Activated CD4-positive, CD25-positive, alpha-beta regulatory T cell treated with anti-CD3 and anti-CD28 coated beads, Interleukin-2, amount 50 U/mL, for 16 hours (primary cell): ENCODE measurements at places on chromosomes 5 and 9.

DNA sequence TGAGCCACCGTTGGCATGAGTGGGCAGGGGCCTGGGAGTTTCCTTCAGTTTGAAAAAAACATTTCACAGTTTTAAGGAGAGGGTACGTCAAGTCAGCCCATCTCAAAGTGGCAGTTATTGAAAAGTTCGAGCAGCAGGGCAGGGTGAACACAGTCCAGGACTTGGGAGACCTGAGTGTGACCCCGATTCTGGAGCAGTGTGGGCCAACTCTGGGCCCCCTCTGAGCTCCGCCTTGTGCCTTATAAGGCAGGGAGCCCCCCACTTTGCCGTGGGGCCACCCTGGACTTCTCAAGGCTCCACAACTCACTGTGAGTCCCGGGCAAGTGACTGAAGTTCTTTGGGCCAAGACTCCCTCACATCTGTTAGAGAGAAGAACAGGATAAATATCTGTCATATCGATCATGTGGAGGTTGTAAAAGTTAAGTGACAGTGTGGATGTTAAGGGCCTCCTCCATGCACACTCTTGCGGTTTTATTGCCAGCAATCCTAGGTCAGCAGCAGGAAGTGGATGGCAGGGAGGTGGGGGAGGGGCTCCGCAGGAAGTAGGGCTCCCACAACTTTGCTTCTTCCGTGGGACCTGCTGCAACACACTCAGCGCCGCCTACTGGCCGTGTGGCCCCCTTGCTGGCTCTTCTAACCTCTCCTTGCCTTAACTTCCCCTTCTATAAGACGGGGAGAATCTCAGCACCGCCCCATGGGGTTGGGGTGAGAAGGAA lies 38.4 kb downstream of the HRH2 start:
- DNase-seq, result peak; percentile 46

DNA sequence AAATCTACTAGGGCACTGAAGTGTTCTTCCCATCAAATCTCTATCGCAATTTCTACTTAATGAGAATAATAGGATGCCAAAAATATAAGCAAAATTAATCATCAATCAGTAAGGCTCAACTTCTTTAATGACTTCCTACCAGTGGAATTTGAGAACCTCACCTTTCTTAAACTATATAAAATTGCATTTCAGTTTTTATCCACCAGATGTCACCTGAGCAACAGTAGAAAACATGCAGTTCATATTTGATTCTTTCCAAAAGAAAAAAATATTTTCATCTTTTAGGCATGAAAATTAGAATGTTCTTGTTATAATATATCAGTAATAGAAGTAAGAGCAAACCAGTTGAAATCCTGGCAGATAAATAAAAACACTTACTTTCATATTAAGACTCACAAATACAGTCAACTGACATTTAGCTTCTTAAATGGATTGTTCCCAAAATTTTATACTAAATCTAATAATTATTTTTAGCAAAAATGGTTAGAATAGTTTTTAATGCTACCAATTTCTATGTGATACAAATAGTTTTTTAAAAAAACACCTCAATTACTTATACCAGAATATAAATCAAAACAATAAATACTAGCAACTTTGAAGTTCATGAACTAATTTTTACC lies 13.4 kb upstream of the CCDC112 start:
- no peak for DNase-seq

- no peak for DNase-seq
These were observed 51.2 kb upstream of the ZNF608 start for GRCh38 chr5:124797665-124798087.

GRCh38 chr9:78365748-78366697 lies 69.1 kb downstream of the PSAT1 start:
- no peak for DNase-seq

GRCh38 chr9:85511746-85512145 lies 230.0 kb downstream of the AGTPBP1 start:
- DNase-seq, result no peak

DNA sequence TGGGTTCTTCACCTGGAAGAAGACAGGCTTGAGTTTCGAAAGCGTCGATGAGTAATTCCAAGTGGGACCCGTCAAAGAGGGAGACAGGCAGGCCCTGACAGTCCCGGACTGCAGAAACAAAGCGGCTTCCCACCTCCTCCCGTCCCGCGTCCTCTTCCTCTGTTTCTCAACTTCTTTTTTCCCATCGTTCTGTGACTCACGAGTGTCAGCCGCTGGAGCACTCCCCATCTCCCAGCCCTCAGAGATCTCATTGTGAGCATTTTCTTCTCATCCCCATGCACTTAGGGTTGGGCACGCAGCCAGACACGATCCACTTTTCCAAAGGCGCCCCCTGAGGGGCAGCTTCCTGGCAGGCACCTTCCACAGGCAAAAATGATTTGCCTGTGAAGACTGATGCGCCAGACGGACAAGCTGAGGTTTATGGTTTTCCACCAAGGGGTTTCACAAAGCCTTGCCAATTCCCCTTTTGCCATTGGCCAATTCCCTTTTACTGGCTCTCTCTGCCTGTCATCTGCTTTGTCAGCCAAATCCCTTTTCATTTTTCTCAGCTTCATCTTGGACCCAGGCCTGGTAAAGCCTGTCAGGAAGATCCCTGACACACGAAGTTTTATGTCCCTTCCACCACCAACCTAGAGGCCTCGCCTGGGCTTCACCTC lies 86.5 kb upstream of the ANKRD55 start:
- no peak for DNase-seq

GRCh38 chr9:110918316-110919049 lies 119.8 kb downstream of the LPAR1 start:
- DNase-seq, result no peak

DNA sequence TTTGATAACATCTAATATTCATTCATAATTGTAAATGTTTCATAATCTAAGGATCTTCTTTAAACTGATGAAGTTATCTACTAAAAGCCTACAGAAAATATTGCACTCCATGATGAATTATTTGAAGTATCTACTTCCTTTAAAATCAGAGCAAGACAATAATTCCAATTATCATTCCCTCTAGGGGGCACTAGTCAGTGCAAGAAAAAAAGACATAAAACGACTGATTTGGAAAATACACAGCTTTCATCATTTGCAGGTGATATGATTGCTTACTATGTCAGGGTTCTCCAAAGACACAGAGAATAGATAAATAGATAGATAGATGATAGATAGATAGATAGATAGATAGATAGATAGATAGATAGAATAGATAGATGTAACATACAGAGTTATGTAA lies 13.5 kb upstream of the GRM6 start:
- no peak for DNase-seq

DNA sequence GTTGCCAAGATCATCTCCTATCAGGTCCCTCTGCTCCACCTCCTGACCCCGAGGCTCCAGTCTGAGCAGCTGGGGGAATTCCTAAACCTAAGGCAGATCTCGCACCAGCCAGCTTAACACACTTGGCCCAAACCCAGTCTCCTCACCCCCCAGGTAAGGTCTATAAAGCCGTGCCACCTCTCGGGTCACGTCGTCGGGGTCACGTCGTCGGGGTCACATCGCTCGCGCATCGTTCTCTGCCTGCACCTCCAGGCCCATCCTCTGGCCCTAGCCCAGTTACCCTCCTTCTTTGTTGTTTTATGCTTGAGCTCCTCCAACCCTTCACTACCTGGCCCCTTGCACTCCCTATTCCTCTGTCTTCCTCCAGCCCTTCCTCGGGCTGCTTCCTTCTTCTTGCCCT lies 77.2 kb downstream of the CTSL start:
- no peak for DNase-seq

GRCh38 chr9:74496819-74497747 lies at the start of gene RORB:
TSS of gene RORB (plus strand) at chr9:74497335. CDS start at chr9:74497977, 642 bp downstream.
- no peak for DNase-seq

DNA sequence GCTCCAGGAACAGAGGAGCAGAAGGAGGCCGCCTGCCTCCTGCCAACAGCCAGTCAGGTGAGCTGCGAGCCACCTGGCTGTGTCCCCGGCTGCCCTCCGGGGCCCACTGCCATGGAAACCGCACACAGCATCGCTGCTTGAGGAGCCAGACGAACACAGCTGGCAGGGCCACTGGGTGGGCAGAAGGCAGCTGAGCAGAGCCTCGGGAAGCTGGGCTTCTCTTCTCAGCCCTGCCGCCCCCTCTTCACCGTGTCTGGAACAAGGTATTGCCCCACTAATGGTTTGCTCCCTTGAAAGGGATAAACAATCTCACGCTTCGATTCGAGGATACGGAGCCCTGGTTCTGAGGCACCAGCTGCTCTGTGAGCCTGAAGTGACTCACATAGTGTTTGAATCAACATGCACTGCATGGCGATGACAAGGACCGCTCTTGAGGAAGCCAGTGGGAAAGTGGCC lies 63.7 kb upstream of the RUFY1 start:
- DNase-seq, result no peak

DNA sequence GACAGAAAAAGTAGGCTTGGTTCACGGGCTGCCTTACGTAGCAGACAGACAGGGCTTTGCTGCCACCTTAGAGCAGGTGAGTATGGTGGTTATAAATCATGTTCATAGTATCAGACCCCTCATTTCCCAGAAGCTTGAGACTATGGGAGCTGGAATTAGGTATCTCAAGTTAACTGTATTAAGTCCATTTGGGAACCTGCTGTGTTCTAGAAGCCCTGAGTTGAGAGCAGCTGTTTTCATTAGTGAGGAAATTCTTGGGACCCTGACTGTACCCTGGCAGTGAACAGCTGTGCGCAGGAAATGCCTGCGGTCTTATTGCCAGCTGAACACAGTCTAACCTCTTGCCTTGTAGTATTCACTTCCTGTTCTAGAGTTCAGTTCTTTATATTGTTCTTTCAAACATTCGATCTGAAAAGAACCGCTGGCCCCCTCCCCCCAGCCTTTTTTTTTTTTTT lies 29.8 kb downstream of the UGCG start:
- peak; percentile 24 for DNase-seq

- DNase-seq, result no peak
These were observed 1.3 kb downstream of the DENND1A start for GRCh38 chr9:123928533-123929176.

DNA sequence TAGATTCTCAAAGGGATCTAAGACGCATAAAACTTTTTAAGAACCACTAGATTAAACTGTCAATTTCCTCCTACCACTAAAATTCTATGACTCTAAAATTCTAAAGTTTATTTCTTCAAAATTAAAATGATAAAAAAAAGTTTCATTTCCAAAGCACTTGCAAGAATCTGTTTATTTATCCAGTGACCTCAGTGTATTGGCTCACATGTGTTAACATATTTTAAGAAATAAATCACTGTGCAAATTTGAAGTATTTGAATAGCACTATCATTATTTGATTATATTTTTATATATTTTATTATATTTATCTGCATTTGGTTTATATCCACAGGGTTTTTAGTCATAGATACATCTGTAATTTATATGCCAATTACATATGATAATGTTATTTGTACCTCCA lies 62.2 kb upstream of the SLC12A2 start:
- no peak for DNase-seq

DNA sequence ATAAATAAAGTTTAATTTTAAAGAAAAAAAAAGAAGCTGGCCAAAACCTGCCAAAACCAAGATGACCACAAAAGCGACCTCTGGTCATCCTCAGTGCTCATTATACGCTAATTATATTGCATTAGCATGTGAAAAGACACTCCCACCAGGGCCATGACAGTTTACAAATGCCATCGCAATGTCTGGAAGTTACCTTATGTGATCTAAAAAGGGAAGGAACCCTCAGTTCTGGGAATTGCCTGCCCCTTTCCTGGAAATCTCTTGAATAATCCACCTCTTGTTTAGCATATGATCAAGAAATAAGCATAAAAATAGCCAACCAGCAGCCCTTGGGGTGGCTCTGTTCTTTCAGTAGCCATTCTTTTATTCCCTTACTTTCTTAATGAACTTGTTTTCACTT lies 178.3 kb upstream of the MAP1B start:
- DNase-seq, result no peak

DNA sequence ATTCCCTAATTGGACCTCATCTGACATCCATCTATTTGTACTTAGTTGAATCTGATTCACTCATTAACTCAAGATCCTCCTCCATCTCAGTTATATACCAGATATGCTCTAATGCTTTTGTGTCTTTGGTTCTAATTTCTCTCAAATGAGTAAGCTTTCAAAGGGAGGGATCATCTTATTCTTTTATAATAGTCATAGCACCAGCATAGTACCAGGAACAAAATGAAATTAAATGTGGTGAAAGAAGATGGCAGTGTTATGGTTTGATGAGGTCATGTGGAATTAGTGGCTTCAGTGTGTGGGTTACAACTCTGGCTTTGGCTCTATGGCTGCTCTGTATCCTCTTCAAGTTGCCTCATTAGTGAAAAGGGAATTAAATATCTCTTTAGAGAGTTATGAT lies 32.5 kb upstream of the ZNF366 start:
- no peak for DNase-seq

DNA sequence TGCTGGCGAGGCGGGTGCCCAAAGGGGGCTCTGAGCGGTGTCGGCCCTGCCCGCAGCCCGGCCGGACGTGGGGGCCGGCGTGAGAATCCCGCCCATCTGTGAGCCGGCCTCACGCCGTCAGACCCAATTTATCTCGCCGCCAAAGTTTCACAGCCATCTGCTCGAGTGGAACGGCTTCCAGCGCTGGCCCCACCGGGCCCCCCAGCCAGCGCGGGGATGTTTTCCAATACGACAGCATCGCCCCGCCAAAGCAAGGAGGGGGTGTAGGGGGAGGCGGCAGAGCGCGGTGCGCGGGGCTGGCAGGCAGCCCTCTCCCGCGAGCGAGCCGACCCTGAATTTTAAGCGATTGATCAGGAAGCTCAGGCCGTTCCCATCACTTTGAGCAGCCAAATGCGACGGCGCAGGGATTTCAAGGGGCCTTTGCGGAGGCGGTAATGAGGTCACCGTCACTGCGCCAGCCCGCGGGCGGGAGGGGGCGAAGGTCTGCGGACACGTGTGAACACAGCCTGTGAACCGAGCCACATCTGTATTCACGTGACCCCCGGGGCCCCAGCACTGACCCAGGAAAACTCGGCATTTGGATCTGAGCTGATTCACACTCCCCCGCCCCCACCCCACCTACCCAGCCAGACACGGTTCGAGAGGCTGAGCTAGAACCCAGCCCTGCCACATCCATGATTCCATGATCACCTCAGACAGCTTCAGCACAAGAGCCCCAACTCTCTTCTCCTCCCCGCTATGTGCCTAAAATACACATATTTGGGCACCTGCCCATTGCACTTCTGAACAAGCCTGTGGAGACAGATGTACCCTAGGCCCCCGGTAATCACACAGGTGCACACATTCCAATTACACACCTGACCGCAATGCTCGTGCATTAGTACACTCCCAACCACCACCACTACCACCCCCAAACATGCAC lies 47.8 kb upstream of the PSD2 start:
- DNase-seq, result peak; percentile 5

DNA sequence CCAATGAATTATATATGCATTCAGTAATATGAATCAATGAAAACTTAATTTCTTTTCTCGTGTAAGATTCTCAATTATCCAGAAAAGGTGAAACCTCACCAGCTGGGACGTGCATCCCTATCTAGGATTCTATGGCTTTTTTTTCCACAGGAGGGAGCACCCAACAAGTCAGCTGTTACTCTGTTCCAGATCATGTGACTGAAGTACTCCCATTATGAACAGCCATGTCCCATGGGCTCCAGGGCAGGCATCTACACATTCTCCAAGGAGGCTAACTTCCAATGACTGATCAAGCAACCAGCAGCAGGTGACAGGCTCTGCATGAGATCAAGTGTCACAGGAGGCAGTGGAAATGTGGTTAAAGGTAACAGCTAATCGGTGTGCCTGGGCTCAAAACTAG lies 118.8 kb downstream of the ELAVL2 start:
- no peak for DNase-seq

- DNase-seq, result no peak
These were observed 4.1 kb downstream of the TRIO start for GRCh38 chr5:14147210-14147609.

- DNase-seq, result no peak
These were observed 74.3 kb downstream of the GRAMD2B start for GRCh38 chr5:126497506-126497905.

- DNase-seq, result no peak
These were observed 105.2 kb downstream of the RASEF start for GRCh38 chr9:82957529-82958379.
